SJCRH30 (cell line): ENCODE measurements at places on chromosomes 7 and 10.

GRCh38 chr7:132518102-132518838, 58.0 kb downstream of the PLXNA4 start:
- peak; percentile 11 for DNase-seq

DNA sequence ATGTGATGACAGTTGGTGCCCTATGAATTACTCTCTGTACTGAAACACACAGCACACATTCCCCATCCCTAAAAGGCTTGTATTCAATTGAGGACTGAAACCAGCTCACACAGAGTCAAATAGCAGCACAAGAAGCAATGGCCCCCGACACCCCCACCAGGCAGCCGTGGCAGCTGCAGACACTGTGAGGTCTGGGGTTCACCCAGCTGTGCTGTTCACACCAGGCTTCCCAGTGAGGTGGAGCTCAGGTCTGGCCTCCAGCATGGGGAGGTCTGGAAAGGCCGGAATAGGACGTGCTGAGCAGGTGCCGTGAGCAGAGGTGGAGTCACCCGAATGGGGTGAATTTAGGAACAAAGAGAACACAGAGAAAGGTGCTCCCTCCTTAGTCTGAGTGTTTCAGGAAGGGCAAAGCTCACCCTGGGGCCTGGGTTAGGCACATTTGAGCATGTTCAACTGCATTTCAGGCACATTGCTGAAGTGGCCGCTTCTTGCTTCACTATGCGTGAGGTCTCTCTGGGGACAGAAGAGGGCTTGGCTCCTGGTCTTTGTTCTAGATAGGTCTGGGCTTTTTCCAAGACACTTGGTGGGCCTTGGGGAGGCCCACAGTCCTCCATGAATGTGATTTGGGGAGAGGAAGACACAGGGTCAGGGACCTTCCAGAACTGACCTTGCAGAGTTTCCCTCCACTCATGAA, 41.1 kb downstream of the C10orf120 start:
- no peak for DNase-seq

DNA sequence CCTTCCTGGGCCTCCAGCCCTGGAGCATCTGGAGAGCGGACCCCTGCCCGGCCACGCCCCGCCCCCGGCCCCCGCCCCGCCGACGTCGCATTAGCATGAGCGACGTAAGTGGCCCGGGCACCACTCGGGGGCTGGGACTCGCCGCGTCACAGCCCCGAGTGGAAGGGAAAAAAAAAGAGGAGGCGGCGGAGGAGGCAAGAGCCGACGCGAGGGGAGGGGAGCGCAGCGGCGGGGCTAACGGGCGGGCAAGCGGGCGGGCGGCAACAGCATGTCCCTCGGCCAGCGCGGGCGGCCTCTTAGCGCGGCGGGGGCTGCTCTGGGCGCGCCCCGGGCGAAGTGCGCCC, at the start of gene SLC18A3:
Gene SLC18A3 (plus strand): TSS at position 197 of the 344 bp plus-strand sequence. CDS start 431 bp downstream, outside the sequence.
- no peak for DNase-seq

GRCh38 chr10:3853547-3854303, 68.7 kb upstream of the KLF6 start:
- DNase-seq: no peak

DNA sequence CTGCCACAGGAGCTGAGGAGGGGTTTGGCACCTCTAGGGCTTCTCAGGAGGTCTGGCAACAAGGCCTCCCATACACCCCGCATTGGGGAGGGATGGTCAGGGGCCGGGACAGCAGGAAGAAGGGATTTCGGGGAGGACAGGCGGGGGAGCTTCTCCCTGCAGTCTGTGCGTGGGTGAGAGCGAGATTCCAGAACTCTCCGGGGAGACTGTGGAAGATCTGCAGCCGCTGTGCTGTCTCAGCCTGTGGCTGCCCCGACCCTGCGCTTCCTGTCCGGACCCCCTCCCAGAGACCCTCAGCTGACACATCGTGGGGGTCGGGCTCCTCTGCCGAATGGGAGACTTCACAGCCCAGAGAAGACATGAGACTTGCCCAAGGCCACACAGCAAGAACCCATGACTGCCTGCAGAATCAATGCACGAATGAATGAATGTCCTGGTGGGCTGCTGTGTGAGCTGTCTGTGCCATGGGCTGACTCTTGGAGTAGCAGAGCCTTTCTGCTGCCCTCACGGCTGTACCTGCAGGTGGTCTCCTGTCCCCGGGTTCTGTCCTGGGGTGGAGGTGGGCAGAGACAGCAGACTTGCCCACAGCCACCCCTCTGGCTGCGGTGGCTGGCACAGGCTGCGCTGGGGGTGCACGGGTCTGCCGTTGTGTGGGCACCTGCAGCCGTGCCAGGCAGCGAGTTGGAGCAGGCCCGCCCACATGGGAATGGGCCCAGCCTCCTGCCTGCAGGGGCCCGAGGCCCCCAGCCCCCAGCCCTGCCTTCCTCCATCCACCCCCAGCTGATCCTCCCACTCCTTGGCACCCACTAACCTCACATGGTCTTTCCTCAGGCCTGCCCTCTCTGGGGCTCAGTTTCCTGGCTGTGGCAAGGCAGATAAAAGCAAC, 16.3 kb upstream of the LFNG start:
- DNase-seq: no peak

GRCh38 chr10:113232928-113233511, 283.0 kb downstream of the TCF7L2 start:
- peak; percentile 21 for DNase-seq

GRCh38 chr10:71244431-71245419, 32.4 kb downstream of the UNC5B start:
- DNase-seq: no peak

- no peak for DNase-seq
Measured at GRCh38 chr7:28984217-28984616, 26.1 kb upstream of the TRIL start.

GRCh38 chr10:13773043-13773442, 186.3 kb downstream of the PRPF18 start:
- no peak for DNase-seq

DNA sequence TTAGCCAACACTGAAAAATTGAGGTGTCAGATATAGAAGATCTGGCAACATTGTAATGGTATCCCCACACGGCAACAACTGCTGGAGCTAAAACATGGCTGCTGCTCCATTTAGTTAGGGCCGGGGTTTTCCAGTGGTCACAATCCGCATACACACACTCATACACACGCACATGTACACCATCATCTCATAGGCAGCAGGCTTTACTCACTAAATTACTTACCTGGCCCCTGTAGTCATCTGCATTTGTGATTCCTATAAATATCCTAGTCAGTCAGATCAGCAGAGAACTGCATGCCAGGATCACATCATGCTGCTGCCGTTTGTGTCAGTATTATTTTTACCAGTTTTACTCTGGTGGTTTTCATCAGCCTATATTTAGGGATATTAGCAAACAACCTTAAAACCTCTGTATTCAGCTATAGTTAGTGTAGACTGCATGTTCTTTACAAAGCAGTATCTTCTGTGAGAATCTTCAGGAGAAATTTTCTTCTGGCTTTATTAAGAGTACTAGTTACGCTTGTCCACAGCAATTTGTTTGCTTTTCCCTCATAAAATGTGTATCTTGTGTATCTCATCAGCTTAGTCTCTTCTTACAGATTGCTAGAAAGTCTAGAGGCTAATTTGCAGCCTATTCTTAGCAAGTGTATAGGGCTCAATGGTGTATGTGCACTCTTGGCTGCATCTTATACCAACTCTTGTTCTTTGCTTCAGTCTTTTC, 38.3 kb upstream of the PTPN12 start:
- no peak for DNase-seq

DNA sequence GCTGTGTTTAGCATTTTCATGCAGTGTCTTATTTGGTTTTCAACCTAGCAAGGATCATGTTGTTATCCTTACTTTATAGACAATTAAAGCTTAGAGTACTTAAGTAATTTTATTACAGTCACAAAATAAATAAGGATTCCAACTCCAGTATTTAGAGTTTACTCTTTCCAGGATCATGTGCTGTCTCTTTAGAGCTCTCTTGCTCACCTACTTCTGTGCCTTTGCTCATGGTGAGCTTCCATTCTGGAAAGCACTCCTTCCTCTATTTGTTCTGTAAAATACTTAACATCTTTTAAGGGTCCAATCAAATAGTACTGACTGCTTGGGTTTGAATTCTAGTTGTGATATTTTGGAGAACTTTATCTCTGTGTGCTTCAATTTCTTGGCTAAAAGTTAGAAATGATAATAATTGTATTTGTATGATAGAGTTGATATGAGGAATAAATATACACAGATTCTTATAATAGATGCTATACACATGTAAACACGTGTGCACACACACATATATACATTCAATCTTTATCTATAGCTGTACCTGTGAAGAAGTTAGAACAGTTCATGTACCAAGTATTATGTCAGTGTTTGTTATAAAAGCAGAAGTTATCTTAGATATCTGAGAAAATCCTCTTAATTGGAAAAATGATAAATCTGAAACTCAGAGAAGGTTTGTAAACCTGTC, 18.2 kb upstream of the CALCR start:
- peak; percentile 24 for DNase-seq

- no peak for DNase-seq
Measured at GRCh38 chr7:40483630-40484029, 348.8 kb downstream of the SUGCT start.

- peak; percentile 74 for DNase-seq
Measured at GRCh38 chr7:18495412-18496340, at the start of gene HDAC9. TSS of gene HDAC9 (plus strand) at chr7:18495749. CDS start at chr7:18496303, 554 bp downstream.

- DNase-seq: no peak
Measured at GRCh38 chr10:44589944-44590449, 205.1 kb upstream of the CXCL12 start.

- DNase-seq: no peak
Measured at GRCh38 chr7:31017032-31017675, 35.0 kb upstream of the ADCYAP1R1 start.

GRCh38 chr7:134315679-134316538, 821 bp downstream of the SLC35B4 start:
- peak; percentile 9 for DNase-seq

- DNase-seq: no peak
Measured at GRCh38 chr7:136030867-136031318, 53.7 kb upstream of the MTPN start.

DNA sequence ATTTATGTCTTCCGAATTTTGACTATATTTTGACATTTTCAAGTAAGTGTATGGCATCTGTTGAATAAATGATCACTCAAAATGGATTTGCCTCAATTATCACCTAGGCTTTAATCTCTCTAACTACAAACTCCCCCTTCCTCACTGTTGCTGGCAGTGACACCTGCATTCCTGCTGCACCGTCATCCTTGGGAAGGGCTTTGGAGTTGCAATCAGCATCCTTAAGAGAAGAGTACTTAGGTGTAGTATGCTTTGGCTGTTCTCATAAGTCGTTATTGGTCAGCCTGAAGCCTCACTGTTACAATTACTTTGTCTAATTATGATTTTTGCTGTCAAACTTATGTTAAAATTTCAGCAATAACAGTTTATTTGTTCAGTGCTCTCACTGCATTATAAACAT, 415.0 kb downstream of the NRG3 start:
- no peak for DNase-seq

DNA sequence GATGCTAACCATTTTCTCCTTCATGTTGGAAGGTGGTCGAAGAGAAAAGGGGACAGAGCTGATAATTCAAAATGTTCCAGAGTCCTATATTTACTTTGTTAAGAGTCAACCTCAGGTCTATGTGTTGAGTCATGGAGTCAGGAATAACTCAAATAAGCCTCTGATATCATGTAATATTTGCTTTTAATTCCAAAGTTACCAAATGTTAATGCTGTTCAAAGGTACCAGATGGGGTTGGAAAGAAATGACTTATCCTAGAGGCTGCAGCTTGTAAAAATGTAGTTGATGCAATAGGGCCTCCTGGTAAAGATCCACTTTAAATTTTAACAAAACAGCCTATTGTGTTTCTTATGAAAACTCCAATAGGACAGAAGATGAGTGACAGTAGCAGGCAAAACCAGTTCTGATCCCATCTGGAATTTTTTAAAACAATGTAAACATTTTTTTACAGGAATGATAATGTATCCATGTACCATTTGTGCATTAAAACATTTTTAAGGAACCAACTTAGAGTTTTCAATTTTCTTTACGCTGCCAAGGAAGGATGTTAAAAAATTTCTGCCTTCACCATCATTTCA, 218.2 kb downstream of the ANK3 start:
- DNase-seq: peak; percentile 7

DNA sequence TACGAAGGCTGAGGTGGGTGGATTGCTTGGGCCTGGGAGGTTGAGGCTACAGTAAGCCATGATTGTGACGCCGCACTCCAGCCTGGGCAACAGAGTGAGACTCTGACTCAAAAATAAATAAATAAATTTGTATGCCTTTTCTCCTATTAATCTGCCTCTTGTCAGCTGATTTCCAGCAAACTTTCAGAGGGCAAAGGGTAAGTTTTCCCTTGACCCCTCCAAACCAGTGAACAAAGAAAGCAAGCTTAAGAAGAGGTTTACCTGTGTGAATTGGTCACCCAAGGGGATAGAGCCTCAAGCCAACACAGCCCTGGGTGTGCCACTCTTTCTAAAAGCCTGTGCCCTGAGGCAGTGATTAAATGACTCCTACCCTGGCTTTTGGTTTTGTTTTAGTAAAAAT, 30.8 kb downstream of the GOT1 start:
- no peak for DNase-seq

- peak; percentile 62 for DNase-seq
Measured at GRCh38 chr7:85102813-85103350, 84.0 kb downstream of the SEMA3D start.

- DNase-seq: no peak
Measured at GRCh38 chr10:30045961-30046360, 13.4 kb downstream of the JCAD start.

DNA sequence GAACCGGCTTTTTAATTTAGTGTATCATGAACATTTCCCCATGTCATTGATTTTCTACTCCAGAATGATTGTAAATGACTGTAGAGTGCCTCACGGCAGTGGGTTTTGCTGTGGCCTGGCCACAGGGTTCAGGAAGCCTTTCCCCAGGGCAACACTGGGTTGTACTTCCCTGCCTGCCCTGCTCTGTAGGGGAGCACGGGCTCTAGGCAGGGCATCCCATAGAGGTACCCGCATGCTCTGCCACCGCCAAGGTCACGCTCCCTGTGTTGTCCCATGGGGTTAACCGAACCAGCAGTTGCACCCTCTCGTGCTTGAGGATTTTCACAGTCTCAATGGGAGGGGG, 63.8 kb downstream of the BPGM start:
- DNase-seq: no peak

- DNase-seq: no peak
Measured at GRCh38 chr10:65032867-65033769, 1511.9 kb downstream of the REEP3 start.

DNA sequence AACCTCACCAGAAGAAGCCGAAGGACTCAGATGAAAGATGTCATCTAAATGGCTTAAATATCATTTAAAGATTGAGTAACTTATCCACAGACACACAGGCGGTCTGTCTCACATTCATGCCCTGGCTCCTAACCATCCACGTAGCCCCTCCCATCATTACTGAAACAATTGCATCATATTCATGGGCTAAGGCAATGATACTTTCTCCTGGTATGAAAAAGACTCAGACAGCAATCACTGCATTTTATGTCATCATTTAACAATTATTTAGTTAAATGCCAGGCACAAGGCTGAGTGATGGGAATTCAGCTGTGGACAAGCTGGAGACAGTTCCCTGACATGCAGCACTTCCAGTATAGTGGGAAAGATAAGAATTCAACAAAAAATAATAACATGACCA, 11.2 kb upstream of the TECTB start:
- DNase-seq: no peak

- DNase-seq: no peak
Measured at GRCh38 chr7:23121165-23121564, 15.6 kb downstream of the KLHL7 start.

GRCh38 chr10:70272925-70273316, 10.9 kb downstream of the NPFFR1 start:
- DNase-seq: no peak

- peak; percentile 19 for DNase-seq
Measured at GRCh38 chr10:58967551-58968388, 208.7 kb upstream of the PHYHIPL start.

- peak; percentile 82 for DNase-seq
Measured at GRCh38 chr10:12643279-12643678, 293.9 kb downstream of the CAMK1D start.

GRCh38 chr7:113774182-113774807, 144.5 kb downstream of the PPP1R3A start:
- peak; percentile 79 for DNase-seq
